Stimulated activated CD4-positive, alpha-beta T cell treated with anti-CD3 and anti-CD28 coated beads, Interleukin-2, amount 100 ng/mL, for 24 hours (primary cell): ENCODE measurements at places on chromosomes 7 and 10.
A peak's percentile ranks its signal among the peaks of the same experiment; 100 is the strongest.

DNA sequence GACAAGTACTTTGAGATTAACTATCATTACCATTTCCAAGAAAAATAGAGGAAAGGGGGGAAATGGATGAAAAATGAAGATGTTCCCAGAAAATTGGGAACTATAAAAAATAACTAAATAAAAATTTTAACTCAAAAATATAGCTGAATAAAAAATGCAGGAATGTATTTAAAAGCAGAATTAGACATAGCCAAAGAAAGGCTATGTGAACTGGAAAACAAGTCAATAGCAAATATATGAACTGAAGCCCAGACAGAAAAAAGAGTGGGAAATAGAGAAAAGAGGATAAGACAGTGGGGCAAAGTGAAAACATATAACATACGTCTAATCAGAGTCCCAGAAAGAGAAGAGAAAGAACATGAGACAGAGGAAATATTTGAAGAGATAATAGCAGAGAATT, 10.3 kb downstream of the PPP1R3C start:
- DNase-seq = no peak

DNA sequence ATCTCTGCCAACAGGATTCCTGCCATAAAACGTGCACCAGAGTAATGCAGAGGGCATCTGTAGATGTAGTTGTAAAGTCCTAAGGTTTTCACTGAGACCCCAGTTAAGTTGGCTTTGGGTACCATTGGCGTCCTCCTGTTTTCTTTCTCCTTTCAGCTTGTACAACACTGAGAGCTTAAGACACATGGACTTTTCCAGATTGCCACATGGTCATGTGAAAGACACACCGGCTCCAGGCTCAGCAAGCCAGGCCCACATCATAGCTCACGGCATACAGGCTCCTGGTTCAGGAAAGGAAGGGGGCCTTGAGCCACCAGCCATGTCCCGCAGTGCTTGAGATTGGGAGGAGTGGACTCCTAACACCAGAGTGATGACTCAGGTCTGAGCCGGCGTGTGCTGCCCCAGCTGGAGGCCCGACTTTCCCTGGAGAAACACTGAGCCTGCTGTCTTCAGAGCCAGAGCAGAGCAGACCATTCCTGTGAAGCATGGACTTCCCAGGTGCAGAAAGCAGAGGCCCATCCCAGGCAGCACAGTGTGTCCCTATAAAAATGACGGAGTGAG, 252.7 kb downstream of the PRPF18 start:
- no peak for DNase-seq

DNA sequence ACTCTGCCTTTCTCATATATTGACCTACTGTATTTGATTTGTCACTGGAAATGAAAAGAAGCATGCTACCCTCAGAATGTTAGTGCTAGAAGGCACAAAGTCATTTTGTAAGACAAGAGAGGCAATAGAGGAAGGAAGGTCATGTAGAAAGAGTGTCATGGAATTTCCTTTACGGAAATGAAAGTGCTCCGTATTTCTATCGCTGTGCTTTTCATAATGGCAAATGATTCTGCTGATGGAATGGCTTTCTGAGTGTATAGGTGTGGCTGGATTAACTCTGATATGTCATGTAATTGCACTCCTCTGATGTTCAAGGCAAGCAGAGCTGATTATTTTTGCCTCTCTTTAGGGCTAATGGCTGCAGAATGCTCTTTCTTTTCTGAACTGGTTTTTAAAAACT, 15.5 kb upstream of the STEAP4 start:
- no peak for DNase-seq

- no peak for DNase-seq
These were observed 2.6 kb upstream of the CAV1 start for GRCh38 chr7:116522247-116522646.

GRCh38 chr7:48168159-48168558, 3.1 kb upstream of the ABCA13 start:
- DNase-seq = no peak

DNA sequence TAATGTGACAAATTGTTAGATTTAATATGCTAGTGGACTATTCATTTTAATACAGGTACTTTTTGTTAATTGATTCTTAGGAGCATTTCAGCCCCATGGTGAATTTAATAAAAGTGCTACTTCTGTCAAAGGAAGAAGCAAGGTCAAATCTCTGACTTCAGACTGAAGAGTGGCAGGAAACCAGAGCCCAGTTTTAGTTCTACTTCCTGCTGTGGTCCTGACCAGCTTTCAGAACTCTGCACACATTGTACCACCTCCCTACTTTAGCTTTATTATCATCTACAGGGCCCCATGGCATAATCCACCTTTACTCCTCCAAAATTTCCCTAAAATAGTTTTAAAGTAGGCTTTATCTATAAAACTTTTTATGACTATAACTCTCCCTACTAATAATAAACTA, 33.7 kb downstream of the CTTNBP2 start:
- DNase-seq = no peak

- DNase-seq = no peak
These were observed 14.2 kb downstream of the FBH1 start for GRCh38 chr10:5904227-5904626.

DNA sequence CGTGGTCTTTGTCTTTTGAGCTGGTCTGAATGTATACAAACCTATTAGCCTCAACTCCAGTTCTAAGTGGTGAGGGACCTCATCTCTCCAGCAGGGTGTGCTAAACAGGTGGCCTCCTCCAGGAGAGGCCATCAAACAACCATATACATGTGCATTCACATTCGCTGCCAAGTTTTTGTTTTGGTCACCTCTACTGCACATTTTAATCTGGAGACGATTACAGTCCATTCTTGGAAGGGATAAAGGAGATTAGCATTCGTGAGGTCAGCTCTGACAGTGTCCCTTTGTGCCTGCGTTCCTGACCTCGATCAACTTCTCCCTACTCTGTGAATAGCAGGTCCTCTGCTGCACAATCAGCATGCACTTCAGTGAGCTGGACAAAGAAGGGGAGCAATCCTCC, 60.8 kb downstream of the RHOBTB1 start:
- DNase-seq = no peak

DNA sequence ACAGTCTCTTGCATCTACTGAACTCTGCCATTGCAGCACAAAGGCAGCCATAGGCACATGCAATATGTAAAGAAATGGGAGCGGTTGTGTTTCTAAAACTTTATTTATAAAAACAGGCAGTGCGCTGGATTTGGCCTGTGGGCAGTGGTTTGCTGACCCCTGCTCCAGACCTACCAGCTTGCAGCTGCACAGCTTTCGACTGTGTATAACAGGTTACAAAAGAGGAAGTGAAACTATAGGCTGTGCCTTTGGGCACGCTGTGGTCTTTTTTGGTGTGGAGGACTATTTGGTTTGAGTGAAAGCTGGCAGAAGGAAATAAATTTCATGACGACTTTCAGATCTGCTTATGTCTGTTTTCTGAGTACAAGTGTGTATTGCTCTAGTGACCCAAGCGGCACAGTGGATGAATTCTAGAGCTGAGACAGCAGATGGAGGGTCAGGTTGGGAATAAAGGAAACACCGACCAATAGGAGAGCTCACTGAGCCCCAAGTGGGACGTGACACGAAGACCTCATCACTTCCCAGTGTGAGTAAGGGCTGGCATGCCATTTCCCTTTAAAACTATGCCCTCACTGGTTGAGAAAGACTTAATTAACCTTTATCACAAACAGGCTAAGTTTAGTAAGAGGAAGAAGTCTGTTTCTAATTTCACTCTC, 152.7 kb downstream of the ANK3 start:
- peak; percentile 18 for DNase-seq
